ENCODE measurements at places on chromosomes 3 and 15. TPM values are rescaled to one million over a fixed set of nuclear protein-coding genes. Genes with fewer than 3 reads are reported as not detected.
A peak's percentile ranks its signal among the peaks of the same experiment; 100 is the strongest.

DNA sequence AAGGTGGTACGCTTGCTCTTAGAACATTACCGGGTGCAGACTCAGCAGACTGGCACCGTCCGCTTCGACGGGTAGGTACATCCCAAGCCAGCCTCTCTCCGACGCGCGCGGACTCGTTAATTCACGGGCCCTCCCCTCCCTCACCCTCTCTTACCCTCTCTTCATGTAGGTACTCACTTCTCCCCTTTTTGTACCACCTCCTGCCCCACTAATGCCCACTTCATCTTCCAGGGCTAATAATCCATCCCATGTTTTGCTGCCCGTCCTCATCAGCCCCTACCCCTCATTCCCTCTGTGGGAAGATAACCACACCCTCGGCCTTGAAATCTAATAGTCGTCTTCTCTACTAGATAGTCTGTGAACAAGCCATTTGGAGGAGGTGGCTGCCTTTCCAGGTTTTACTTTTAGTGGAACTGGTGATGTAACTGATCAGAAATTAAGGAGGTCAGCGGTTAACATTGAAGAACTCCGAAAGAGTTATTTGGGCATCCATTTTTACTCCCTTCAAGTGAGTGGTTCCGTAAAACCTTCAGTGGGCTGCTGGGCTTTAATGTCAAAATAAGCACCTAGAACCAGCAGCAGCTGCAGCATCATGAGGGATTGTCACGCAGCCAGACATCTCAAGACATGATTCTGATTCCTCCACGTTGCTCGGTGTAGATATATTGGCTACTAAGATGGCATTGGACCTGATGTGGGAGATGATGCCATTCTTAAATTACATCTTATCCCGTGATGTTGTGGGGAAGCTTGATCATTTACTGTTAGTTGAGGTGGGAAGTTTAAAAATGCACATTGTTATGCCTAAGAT, 1.3 kb downstream of the FEM1B start:
- H3K4me1 ChIP-seq: peaks cover 62% of the 10 kb centered on the region
- peak overlapping the region; percentile 97 for H3K27ac ChIP-seq
- H3K36me3 ChIP-seq: peaks cover 22% of the 10 kb centered on the region

DPH6 gene
- 10.7 TPM for total RNA-seq

SLC2A2 gene
- not detected for total RNA-seq

POPDC2 gene
- total RNA-seq: 1.0 TPM

Data from activated T-helper 1 cell treated with anti-CD3 and anti-CD28 coated beads, Interleukin-12 subunit alpha, Interleukin-12 subunit beta, Interleukin-2, Interleukin-4 antibody, amounts not matched to agents 30 ng/mL and 10 ng/mL and 1 ng/mL, durations not matched to agents 14 hours and 24 hours and 36 hours (primary cell).